AG20443 (cell line): ENCODE measurements at places on chromosomes 13 and 19.

- DNase-seq, result peak; percentile 42
Observed at GRCh38 chr13:41520660-41521630, 63.6 kb downstream of the RGCC start.

GRCh38 chr13:85236413-85236812, 562.8 kb downstream of the SLITRK6 start:
- no peak for DNase-seq

- no peak for DNase-seq
Observed at GRCh38 chr13:33541962-33542308, 256.4 kb upstream of the STARD13 start.

GRCh38 chr13:102825921-102826706, 19.7 kb upstream of the ERCC5 start:
- DNase-seq, result peak; percentile 82

GRCh38 chr13:113145911-113146598, 12.4 kb upstream of the PROZ start:
- DNase-seq, result no peak

DNA sequence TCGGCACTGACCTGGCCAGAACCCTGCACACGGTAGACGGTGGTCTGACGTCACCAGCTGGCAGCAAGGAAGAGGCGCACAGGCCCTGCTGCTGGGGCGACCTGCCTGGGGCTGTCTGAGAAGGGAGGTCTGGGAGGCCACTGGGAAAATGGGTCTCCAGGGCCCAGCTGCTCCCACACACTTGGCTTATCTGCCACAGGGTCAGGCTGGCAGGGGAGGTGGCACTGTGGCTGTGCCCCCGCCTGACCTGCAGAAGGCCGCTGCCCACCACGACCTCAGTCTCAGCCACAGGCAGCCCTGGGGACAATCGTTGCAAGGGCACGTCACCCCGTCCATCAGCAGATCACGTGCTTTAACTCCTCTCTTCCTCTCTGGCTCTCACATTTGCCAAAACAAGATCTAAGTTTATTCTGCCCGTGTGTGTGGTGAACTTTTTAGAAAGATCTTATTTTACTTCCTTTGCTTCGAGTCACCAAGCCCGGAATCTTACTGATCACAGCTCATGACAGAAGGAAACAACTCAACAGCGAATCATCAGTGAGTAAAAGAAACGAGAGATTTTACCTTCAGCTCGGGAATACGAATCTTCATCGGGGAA, 45.2 kb upstream of the RANBP3 start:
- peak; percentile 50 for DNase-seq

DNA sequence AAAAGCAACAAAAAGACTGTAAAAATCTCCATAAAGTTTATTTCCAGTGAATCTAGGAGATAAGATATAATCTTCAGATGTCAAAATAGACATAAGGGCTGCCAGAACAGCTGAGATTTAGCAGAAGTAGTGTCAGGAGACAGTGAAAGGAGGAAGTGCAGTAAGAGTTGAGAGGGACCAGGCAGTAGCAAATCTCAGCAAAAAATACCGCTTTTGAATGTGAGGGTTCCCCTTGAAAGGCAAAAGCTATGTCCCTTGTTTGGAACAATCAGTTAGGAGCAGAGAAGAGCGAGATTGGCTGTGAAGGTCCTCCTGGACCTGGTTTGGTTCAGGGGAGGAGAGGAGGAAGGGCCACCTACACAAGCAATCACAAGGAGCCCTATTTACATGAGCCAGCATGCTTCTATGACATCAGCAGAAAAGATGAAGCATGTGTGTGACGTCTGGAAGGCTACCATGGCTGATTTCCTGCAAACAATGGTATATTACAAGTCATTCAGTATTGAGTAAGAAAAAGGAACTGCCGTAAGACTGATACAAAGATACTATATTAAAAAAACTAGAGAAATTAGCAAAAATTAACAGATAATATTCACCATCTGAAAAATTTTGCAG, 98.9 kb upstream of the SIAH3 start:
- no peak for DNase-seq

DNA sequence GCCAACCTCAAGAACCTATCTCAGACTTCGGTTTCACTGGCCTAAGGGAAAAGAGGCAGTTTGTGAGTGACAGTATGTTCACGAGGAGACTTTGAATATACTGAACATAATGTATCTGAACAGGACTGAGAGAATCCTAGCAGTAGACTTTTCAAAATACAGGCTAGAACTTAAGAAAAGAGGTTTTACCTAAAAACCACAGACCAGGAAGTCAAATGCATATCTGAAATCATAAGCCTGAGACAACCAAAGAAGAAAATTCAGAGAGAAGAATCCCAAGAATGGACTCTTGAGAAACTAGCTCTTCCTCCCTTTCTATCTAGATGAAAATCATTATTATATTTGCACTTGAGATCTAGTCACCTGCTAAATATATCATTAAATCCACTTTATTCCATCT, 17.6 kb downstream of the MYCBP2 start:
- no peak for DNase-seq

DNA sequence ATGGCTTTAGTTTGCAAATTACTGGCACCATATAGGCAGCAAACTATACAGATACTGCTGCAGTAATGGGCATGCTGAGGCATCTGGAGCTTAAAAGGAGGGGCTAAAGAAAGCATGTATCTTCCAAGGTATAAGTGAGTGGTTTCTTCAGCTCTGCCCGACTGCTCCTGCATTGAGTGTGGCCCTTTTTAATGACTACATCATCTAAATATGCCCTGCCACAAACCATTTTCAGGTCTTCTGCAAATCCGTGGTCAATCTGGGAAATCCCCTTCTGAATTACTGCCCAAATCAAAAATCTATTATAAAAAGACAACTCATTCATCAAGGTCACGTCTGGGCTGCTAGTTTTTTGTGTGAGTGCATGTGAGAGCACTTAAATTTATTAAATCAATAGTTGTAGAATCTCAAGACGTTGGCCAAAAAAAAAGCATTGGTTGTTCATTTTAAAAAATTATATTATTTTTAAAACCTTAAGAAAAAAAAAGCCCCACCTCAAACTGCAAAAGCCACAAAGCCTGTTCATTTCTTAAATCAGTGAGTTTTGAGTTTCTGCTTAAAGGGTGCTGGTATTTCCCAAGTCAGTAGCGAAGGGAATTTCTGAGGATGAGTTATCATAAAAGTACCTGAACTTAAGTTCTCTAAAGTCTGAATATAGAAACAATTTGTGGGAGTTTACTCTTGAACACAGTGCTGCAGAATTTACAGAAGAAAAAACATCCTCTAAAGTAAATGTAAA, 16.3 kb downstream of the LCP1 start:
- DNase-seq, result no peak
